ENCODE measurements at places on chromosomes 16 and 17.
A peak's percentile ranks its signal among the peaks of the same experiment; 100 is the strongest.

DNA sequence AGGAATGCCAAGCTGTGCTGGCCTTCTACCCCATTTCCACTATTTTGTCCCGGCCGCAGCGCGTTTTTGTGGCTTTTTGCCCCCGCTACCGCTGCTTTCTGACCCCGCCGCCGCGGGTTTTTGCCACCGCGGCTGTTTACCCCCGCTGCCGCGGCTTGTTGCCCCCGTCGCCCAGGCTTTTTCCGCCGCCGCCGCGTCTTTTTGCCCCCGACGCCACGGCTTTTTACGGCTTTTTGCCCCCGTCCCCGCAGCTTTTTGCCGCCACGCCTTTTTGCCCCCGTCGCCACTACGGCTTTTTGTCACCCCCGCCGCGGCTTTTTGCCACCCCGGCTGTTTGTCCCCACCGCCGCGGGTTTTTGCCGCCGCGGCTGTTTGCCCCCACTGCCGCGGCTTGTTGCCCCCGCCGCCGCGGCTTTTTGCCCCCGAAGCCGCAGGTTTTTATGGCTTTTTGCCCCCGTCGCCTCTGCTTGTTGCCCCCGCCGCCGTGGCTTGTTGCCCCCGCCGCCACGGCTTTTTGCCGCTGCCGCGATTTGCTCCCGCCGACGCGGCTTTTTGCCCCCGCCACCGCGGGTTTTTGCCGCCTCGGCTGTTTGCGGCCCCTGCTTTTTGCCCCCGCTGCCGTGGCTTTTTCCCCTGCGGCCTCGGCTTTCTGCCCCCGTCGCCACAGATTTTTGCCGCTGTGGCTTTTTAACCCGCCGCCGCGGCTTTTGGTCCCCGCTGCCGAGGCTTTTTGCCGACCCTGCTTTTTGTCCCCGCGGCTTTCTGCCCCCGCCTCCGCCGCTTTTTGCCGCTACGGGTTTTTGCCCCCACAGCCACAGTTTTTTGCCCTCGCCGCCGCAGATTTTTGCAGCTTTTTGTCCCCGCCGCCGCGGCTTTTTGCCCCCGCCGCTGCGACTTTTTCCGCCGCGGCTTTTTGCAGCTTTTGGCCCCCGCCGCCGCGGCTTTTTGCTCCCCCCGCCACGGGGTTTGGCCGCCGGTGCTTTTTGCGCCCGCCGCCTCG is 520.4 kb upstream of the WSB1 start:
- DNase-seq, result no peak

DNA sequence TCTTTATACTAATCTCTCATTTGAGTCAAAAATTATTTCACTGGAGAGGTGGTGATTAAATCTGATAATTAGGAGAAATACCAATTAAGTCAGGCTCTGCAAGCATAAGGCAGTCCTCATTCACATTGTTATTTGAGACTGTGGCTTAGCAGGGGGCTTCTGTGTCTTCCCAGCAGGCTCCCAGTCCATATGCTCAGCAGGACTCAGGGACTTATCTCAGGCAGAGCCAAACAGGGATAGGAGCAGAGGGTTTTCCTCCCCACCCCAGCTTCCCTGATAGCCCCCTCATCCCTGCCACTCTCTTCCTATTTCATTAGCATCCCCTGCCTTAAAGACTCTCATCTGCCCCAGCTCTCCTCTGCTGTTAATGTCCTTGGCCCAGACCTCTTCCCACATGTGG is 104.3 kb upstream of the DNAH9 start:
- no peak for DNase-seq

DNA sequence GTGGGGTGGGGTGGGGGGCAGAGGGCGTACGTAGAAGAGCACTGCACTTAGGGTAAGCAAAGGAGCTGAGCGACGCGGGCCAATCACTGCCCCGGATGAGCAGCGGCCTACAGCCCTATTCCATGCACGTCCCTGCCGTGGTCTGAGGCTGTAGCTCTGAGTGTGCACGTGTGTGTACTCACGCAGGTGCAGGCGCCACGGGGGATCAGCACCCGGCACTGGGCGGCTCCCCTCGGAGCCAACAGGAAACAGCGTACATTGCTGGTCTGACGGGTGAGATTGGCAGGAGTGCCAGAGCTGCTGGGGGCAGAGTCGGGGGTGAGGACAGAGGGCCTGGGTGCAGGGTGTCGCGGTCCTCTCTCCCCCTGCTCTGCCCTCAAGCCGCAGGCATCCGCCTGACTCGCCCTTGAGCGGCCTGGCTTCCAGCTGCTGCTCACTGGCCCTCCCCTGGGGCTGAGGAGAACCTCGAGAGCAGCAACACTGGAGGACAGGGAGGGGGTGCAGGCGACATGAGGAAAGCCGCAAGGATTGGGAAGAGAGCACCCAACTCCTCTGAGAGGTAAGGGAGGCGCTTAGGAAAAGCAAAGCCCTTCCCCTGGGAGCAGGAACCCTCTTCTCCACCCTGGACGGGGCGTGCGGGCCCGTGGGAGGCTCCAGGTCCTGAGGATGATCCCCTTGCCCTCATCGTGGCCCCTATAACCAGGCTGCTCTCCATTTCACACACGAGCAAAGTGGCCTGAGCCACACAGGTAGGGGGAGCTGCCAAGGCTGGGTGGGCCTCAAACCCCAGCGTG is 57.8 kb downstream of the ENGASE start:
- peak; percentile 82 for DNase-seq

GRCh38 chr17:75335315-75335714 is 46.1 kb upstream of the SLC25A19 start:
- no peak for DNase-seq

GRCh38 chr17:62388856-62389255 is 8.5 kb downstream of the EFCAB3 start:
- DNase-seq, result no peak

GRCh38 chr16:10541366-10541765 is 39.0 kb downstream of the EMP2 start:
- no peak for DNase-seq

- no peak for DNase-seq
These were observed 26.8 kb upstream of the FBXO47 start for GRCh38 chr17:38994026-38994425.

GRCh38 chr17:37756051-37756450 is 11.2 kb upstream of the HNF1B start:
- DNase-seq, result no peak

- DNase-seq, result no peak
These were observed 67.6 kb downstream of the USP31 start for GRCh38 chr16:23081675-23082119.

DNA sequence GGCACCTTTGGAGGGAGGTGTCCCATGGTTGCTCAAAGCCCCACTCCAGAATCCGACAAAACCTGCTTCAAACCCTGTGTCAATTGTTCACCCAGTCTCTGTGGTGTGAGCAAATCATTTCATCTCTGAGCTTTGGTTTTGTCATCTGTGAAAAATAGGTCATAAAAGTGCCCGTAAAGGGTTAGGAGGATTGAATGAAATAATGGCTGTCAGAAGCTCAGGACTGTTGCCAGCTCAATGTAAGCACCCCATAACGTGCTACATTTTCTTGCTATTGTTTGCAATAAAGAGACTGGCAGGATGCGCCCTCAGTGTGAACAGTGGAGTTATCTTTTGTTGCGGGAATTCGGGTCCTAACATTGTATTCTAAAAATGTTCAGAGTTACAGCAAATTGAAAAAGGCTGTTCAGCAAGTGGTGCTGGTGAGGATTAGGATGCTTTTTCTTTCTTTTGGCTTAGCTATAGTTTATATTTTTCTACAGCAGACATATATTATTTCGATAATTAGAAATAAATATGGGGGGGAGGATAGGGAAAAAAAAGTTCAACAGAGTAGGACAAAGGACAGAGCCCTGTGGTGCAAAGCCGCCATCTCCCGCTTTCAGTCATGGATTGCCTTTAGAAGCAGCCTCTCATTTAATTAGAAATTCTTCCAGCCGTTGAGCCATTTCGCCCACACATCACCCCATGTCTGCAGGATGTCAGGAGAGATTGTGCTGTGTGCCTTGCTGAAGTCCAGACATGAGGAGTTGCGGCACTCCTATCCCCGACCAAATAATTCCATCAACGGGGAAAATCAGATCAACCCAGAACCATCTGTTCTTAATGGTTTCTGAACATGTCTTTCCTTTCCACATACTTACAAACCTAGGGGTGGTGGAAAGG is 20.9 kb upstream of the PYY start:
- no peak for DNase-seq

DNA sequence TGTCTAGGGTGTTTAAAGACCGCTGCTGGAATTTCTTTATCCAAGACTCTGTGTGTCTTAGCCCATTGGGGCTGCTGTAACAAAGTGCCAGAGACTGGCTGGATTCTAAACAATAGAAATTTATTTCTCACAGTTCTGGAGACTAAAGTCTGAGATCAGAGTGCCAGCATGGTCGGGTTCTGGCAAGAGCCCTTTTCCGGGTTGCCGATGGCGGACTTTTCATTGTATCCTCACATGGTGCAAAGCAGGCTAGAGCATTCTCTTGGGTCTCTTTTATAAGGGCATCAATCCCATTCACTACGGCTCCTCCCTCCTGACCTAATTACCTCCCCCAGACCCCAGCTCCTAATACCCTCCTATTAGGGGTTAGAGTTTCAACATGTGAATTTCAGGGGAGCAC is 9.5 kb downstream of the NLRC5 start:
- DNase-seq, result no peak

DNA sequence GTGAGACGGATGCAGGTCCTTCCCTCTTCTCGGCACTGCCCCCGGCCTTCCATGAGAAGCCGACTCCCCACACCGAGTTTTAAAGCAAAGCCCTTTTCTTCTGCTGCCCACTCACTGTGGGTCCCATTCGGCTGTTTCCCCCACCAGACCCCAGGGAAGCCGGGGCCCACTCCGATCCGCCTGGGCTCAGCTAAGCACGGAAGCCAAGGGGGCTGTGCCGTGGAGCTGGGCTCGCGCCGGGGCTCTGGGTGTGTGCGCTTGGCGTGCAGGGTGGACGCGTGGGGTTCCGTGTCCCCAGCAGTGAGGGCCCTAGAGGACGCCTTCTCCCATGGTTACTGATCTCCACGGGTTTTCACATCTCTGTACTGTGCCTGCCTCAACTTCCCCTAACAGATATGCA is 68.5 kb downstream of the KLHDC4 start:
- no peak for DNase-seq

DNA sequence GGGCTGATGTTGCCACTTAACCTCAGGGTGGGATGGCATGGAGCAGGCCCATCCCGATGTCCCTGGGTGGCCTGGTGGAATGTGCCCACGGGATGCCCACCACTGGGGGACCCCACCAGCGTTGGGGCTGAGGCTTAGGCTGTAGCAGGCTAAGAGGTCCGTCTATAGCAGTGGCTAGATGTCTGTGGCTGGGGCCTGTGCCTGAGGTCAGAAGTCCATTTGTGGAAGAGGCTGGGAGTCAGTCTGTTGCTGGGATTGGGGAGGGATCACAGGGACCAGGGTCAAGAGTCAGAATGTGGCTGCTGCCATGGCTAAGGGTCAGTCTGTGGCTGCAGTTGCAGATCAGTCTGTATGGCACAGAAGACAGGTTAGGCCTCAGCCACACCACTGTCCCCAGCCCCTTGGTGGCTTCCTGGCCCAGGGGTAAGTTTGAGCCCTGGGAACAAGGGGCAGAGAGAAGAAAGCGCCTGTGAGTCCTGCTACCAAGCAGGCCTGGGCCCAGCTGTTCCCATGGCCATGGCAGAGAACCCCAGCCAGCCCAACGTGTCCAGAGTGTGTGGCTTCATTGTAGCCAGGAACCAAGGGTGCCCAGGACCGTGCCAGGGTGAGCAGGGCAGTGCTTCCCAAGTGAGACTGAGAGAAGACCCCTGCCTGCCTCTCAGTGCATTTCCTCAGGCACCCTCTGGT is 35.7 kb downstream of the RAI1 start:
- DNase-seq, result no peak

DNA sequence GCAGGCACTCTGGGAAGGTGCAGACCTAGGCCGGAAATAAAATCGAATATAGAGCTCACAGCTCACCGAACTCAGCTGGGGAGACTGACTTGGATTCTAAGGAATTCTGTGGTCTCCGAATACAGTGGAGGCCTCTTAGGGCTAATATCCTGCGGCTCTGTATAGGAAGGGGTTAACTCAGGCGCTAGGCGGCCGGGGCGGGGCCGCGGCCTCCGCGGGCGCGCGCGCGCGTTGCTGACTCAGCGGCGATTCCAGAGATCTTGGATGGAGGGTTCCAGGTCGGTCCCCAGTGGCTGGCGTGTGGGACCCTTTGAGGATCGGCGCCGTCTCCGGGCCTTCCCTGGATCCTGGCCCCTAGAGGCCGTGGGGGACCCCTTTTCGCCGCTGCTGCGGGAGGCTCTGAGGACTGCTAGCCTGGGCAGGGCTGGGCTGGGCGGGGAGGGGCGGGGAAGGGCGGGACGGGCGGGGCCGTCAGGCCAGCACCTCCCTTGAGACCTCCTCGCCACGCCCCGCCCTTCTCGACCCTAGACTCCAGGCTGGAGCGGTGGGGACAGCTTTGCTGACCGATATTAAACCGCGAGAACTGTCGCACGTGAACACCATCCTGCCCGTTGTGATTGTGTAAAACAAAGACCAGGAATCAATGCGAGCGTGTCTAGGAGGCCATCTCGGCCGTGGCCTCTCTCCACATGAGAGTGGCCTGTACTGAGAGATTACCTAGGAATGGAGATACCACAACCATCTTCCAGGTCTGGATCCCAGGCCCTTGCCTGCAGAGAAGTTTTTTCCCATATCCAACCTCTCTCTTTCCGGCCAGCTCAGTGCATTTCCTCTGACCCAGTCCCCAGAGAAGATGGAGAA is 1.4 kb upstream of the PLEKHH3 start:
- DNase-seq, result peak; percentile 55
